ENCODE measurements at places on chromosomes 3 and 15.

DNA sequence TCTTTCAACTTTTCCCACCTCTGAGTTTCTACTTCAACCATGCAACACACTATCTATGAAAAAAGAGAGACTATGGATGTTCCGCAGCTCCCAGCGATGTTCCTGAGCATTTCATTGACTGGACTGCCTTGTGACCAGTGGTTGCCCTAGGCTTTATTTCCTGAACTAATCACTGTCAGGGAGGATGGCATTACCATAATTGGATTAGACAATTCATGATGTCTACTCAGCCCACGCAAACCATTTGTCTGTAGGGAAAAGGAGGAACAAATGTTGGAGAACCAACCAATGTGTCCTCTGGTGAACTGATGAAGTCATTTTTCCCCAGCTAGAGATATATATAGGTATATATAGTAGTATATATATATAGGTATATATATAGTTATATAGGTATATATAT is 229.3 kb upstream of the MCTP2 start:
- no peak for DNase-seq

GRCh38 chr15:71780115-71780976 is 30.0 kb upstream of the NR2E3 start:
- peak; percentile 77 for DNase-seq

- DNase-seq = peak; percentile 82
These were observed 87.0 kb upstream of the ALDH1L1 start for GRCh38 chr3:126267169-126267975.

DNA sequence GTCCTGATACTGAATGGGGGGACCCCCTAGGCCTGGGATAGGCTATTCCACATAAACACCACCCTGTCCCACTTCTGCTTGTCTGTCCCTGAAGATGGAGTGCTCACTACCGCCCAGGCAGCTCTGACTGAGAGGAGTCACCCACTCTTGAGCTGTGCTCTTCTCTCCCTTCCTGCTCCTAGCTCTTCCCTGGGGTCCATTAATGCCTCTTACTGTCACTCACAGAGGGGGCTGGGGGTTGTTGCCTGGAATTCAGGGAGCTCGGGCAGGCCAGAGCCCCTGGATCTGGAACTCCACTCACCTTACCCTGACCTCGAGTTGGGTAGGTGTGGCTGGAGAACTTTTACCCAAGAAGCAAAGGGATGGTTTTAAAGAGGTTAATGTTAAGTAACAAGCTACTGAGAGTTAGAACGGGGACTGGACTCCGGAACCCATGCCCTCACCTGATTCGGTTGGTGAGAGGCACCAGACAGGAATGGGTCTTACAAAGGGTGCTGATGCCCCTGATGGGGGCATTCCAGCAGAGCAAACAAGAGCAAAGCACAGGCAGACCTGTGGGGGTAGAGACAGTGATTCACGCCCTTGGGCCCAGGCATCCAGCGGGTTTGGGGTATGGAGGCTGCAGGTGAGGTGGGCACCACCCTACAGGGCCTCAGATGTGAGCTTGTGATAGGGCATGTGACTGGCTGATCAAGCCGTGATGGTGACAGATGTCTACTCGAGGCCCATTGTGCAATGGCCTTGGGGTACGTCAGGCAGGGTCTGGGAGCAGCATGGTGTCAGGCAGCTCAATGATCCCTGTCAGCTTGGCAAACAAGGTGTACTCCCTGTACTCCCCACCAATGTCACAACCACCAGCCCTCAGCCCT is 5.4 kb downstream of the NBEAL2 start:
- DNase-seq = no peak

- no peak for DNase-seq
These were observed 2.6 kb upstream of the PIGZ start for GRCh38 chr3:196971094-196971698.

- no peak for DNase-seq
These were observed 62.0 kb upstream of the MRPL3 start for GRCh38 chr3:131564812-131565211.

GRCh38 chr3:148756311-148756710 is 58.6 kb downstream of the AGTR1 start:
- DNase-seq = no peak

GRCh38 chr3:42590989-42591756 is 513 bp downstream of the SS18L2 start:
- no peak for DNase-seq

GRCh38 chr15:73368301-73369136 is at the start of gene HCN4:
HCN4 (minus strand) TSS chr15:73368958; CDS start chr15:73368270, 688 bp downstream.
- DNase-seq = peak; percentile 81

GRCh38 chr3:20324664-20325478 is 138.9 kb upstream of the SGO1 start:
- no peak for DNase-seq

DNA sequence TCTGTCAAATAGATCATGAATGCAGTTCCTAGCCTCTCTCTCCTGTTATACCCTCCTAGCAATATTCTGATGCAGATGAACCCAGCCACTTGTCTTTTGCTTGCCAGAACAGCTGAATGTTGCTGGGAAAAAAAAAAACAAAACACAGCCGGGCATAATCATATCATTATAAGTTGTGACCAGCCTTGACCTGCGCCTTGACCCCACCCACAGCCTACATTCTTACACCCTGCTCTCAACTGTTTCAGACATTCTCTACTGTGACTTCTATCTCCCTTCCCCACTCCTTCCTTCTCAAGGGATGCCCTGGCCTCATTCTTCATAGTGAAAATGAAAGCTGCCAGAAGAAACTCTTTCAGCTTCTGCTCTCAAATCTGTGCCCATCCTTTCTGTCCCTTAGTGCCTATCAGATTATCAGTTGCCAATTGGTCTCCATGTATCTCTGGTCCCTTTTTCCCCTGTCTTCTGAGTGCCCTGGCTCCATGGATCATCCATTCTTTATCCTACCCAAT is 389.1 kb upstream of the TPRG1 start:
- DNase-seq = no peak

DNA sequence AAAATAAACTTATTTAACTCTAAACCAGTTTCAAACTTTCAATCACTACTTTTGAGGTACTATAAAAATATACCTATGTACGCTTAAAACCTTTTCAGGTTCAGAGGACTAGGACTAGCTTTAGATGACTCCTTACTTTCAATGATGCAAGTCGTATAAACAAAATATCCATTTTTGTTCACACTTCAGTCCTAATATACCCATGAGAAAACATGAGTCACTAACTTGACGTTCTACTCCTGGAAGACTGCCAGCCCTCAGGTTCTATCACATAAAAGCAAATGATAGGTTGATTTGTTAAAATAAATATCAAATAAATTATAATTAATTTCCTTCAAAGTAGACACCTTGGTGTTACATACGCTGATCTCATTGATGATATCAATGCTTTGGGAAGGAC is 10.6 kb upstream of the P3H2 start:
- DNase-seq = no peak

DNA sequence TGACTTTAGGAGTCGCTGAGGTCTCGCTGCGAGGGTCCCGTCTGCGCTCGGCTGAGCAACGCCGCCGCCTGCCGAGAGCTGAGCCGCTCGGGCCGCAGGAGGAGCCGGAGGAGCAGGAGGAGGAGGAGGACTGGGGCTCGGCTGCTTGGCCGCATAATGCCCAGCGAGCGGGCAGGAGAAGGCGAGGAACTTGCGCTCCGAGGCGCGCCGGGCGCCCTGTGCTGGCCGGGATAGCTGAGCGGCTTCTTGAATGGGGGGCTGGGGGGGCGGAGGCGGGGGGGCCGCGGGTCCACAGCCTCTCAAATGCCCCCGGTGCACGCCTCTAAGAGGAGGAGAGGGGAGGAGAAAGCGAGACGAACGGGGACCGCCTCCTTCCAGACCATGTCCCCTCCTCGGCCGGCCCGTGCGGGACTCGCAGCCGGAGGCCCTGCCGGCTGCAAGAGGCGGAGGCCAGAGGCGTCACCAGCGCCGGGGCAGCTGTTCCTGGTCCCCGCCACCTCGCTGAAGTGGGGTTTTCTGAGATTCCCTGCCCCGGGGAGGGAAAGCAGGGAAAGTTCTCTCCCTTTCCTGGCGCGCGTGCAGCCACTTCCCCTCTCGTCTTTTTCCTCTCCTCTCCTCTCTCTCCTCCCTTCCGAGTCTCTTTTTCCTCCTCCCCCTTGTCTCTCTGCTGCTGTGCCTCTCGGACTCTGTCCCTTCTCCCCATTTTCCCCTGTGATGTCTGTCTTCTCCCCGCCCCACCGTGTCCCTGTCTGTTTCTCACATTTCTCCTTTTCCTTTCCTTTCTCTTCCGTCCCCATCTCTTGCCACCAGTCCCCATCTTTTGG is at the start of gene ADAMTS9:
TSS of gene ADAMTS9 (minus strand) at position 220 of the 824 bp plus-strand sequence. CDS start 343 bp downstream, outside the sequence.
- DNase-seq = peak; percentile 90

DNA sequence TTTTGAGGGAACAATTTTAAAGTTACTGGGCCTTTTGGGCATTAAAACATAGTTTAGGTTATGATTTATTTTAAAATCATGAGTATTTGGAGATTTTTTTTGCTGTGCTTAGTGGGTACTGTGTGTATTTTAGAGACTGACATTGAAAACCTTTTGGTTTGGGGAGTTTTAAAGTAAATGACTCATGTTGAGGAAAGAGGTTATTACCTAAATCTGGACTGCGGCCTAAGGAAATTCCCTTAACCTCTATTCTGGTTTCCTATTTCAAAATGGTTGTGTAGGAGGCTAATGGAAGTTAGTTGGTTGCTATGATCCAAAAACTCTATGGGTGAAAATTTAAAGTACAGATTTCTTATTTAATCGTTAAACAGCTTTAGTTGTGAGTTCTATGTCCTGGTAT is 57.3 kb upstream of the DPH6 start:
- no peak for DNase-seq

DNA sequence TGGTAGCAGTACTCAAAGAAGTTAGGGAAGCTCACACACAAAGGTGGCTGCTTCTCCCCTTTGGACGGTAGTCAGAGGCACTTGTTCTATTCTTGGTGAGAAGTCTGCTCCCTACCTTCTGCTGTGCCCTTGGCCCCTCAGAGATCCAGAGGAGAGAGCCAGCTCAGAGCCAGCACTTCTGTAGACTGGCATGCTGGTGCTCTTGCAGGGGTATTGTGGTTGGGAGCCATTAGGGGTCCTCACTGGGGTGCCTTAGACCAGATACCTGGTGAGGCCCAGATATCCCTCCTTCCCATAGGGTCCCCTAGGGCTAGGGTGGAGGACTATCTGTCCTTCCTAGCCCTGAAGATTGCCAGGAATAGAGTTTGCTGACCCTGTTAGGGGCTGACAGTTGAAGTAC is 140.6 kb downstream of the EEFSEC start:
- no peak for DNase-seq

GRCh38 chr3:153484842-153485241 is 322.8 kb downstream of the RAP2B start:
- DNase-seq = no peak

Measured in SK-N-SH (cell line).